ENCODE measurements at places on chromosomes 2 and 18. TPM values are rescaled to one million over a fixed set of nuclear protein-coding genes. Genes with fewer than 3 reads are reported as not detected.
A peak's percentile ranks its signal among the peaks of the same experiment; 100 is the strongest.

Gene LAMA1
- 46.9 TPM for total RNA-seq

Gene IL1RN
- total RNA-seq: not detected

Gene RAMP1
- 4.6 TPM for total RNA-seq

Gene ANKRD23
- total RNA-seq: 8.0 TPM

Gene VWA3B
- total RNA-seq: 0.73 TPM

Gene HOXD9
- not detected for total RNA-seq

Gene OR6B2
- total RNA-seq: not detected

Gene POTEC
- 0.09 TPM for total RNA-seq

Gene HOXD11
- not detected for total RNA-seq

Gene NTSR2
- 1.7 TPM for total RNA-seq

Gene C18orf54
- total RNA-seq: 12.1 TPM

Gene MRPS5
- total RNA-seq: 49.5 TPM

Gene DOK1
- total RNA-seq: 2.4 TPM

DNA sequence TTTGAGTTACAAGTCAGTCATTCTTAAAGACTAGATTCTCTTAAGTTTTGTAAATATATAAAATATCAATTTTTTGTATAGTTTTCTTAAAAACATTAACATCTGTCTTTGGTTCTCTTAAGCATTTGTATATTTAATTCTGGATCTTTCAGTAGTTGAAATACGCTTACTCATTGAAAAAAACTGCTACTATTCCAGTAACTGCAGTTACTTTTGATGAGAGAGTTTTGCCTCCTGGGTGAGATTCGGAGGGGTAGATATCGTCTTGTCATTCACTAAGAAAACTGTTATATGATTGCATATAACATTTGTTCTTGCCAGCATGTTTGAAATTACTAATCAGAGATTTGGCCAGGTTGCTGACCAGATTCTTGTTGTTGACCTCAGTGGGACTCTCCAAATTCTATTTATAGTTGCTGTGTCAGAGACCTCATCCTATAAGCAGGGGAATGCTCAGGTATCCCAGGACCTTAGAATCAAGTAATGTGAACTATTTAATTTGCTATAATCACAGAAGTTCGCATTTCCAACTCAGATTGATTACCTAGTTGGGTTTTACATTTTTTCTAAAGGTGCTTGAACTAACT is 7.9 kb downstream of the AGPS start:
- no peak for DNase-seq

- no peak for DNase-seq
These were observed 15.7 kb downstream of the CNDP2 start for GRCh38 chr18:74511823-74512222.

- no peak for DNase-seq
These were observed 99.0 kb upstream of the ID2 start for GRCh38 chr2:8582651-8583399.

DNA sequence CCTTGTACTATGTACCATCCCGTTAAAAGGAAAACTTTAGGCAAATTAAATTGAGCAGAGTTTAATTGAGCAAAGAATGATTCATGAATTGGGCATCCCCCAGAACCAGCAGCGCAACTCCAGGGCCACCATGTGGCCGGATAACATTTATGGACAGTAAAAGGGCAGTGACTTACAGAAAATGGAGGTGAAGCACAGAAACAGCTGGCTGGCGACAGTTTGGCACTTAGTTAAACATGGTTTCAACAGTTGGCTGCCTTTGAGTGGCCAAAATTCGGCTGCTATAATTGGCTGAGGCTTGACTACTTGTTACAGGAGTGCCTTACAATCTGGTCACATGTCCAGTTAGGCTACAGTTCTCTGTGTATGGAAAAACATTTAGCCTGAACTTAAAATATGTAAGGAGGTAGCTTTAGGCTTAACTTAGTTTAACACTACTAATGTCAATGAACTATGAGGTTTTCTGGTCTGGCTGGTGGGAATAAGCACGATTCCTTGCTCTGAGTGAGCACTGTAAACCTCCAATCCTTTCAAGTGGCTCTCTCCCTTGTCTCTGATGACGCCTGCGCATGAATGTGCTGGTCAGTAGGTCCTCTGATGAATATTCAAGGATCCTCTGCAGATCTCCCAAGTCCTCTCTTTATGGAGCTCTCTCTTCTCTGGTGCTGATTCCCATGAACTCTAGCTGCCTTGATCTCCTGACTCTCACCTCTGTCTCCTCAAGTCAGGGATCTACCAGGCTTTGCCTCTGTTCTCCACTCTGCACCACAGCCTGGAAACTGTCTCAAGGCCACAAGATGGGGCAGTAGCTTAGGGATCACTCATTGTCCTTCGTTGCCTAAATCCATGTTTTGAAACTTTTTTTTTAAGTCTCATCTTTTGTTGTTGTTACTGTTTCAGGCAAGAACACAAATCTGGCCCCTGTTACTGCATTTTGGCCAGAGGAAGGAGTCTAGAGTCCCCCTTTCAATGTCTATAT is 24.4 kb upstream of the RAB31 start:
- no peak for DNase-seq

GRCh38 chr2:127174136-127174535 is 46.0 kb downstream of the CYP27C1 start:
- no peak for DNase-seq

DNA sequence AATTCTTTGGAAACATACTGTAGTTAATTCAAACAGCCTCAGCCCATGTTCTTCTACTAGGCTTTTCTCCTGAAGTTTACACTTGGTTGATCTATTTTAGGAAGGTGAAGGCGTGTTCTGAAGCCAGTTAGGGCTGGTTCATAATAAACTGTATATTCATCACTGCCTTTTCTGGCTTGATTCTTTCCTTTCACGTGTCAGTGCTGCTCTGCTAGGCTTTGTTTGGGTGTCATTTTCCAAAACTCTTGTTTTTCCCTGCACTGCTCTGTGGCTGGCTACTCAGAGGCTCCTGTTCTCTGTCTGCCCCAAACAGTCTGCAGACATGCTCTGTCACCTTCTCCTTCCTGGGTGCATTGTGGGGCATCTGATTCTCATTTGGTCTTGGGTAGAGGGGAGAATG is 136.1 kb downstream of the PARD3B start:
- no peak for DNase-seq

- DNase-seq: no peak
These were observed 10.8 kb downstream of the IWS1 start for GRCh38 chr2:127515383-127515915.

DNA sequence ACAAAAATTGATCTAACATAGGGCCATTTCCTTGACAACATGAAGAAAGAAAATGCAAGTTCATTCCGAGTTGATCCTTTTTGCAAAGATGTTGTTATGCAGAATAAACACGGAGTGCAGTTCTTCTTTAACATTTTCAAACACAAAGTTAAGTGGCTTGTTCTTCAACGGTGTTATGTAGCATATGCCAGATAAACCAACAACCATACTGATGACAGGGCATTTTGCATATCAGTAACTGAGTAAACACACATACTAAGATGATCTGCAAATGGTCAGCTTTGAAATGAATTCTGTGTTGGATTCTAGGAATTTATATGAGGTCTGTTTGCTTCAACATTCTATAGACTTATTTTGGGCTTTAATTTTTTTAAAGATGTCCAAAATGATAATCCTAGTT is 266.4 kb downstream of the GPD2 start:
- no peak for DNase-seq

DNA sequence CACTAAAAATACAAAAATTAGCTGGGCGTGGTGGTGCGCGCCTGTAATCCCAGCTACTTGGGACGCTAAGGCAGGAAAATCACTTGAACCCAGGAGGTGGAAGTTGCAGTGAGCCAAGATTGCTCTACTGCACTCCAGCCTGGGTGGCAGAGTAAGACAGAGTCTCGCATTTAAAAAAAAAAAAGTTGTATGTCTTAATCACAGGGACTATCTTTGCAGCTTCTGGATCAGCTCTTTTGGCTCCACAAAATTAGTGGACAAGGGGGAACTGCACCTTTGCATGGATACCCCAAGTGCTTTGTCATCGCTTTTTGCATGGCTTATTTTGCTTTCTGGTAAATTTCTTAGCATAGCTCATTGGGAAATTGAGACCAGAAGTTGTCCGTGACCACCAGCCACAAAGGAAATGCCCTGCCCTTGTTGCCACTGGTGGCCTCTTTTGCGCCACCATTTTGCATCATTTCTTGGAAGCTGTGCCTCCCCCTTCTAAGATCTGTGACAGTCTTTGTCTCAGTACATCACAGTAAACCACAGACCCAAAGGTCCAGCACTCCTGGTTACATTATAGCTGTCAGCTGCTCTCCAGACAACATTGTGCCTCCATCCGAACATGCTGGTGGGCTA is 43.9 kb upstream of the PCBP1 start:
- no peak for DNase-seq

GRCh38 chr18:46321955-46322354 is 217.8 kb downstream of the HAUS1 start:
- DNase-seq: no peak

GRCh38 chr2:1495676-1496358 is 82.6 kb downstream of the TPO start:
- no peak for DNase-seq

GRCh38 chr18:6629635-6630140 is 99.8 kb upstream of the ARHGAP28 start:
- DNase-seq: no peak

DNA sequence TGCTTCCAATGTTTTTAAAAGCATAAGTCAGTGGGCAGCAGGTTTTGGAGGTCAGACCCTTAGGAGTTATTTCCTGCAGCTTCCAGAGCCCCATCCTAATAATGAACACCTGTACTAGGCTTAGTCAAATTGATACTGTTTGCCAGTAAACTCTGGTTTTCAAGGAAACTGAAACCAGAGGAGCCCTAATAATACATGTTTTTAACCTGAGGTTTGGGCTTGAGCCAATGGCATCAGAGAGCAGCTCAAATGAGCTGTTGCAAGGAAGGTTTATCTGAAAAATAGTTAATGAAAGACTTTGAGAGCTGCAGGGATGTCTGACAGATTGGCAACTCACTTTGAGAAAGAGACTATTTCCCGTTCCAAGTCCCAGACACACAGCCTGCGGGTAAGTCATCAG is 54.6 kb downstream of the DCC start:
- DNase-seq: no peak

DNA sequence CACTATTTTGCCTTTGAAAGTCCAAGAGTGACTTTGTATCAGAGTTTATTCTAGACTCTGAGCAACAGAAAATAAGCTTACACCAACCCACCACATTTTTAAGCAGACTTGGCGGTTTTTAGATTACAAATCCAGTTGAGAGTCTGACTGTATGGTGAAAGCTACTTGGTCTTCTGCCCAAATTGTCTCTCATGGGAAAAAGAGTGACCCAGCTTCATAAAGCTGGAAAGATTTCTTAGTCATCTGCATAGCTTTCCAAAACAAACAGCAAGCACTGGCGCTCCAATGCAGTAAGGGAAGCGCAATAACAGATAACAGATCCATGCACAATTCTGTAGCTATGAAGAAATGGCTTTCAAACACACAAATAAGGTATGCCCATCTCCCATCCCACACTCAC is 7.1 kb downstream of the DSG1 start:
- no peak for DNase-seq

DNA sequence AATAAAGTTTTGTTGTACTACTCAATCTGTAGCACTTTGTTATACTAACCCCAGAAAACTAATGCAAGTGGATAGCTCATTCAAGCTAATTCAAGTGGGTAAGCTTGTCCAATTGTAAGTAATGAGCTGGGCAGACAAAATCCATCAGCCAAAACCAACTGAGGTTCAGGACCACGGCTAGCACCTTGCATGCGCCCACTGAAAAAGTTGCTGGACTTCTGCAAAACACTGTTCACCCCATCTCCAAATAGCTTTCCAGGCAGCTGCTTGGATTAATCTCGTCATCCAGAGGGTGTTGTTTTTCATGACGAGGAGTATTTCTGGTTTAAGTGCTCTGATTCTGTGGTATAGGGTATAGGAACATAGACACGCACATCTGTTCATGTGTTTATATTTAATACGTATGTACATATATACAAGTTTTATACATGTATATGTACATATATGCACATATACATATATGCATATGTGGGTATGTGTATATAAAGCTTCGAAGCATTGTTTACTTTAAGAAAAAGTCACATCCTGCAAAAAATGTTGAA is 307.5 kb downstream of the GALR1 start:
- DNase-seq: no peak

DNA sequence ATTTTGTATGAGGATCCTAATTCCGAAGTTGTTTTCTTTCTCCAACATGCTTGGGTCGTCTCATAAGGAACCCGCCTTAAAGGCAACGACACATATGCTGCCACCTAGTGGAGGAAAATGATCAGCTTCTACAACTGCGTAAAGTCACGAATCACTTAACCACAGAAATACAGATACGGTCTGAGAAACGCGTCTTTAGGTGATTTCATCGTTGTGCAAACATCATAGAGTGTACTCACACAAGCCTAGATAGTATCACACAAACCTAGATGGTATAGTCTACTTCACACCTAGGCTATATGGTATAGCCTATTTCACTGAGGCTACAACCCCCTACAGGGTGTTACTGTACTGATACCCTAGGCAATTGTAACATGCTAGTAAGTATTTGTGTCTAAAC is 13.1 kb downstream of the GNLY start:
- peak; percentile 58 for DNase-seq

- no peak for DNase-seq
These were observed 97.0 kb downstream of the NEB start for GRCh38 chr2:151637271-151637781.

DNA sequence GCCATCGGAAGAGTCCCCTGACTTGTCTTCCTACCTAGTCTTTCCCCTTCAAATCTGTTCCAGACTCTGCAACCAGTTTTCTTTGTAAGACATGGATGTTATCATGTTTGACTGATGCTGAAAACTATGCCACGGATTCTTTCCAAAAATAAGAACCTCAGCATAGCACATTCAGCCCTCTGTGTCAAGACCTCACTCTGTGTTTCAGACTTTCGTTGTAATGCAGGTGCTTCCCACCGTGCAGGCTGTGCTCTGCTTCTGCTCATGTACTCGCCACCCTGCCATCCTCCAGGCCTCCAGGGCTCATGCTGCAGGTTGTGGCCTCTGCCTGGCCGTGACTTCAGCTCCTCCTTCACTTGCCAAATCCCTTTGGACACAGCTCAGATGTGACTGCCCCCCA is 347.0 kb upstream of the RAB12 start:
- DNase-seq: no peak

GRCh38 chr2:47686018-47686417 is 96.9 kb upstream of the MSH6 start:
- DNase-seq: peak; percentile 17

All from cerebellum (tissue), 4 donors.